ENCODE measurements at places on chromosomes 6 and 20.

- no peak for DNase-seq
These were observed 11.6 kb downstream of the GPR31 start for GRCh38 chr6:167146135-167146534.

DNA sequence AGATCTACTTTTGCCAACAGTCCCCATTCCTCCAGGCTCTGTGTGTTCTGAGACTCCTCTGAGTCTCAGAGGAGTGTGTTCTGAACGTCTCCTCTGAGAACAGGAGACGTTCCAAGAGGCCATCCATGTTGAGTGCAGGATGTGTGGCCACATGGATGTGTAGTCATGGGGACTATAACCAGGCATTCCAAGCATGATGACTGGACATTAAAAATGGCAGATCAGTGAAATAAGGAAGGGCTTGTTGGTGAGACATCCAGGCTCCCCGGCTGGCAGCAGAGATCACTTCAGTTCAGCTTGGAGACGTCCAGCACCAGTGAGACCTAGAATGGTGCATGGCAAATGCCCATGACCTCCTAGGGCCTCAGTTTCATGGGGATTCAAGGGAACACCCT is 34.3 kb upstream of the POU5F1 start:
- no peak for DNase-seq

- no peak for DNase-seq
These were observed 25.6 kb downstream of the DHX35 start for GRCh38 chr20:38987777-38988176.

DNA sequence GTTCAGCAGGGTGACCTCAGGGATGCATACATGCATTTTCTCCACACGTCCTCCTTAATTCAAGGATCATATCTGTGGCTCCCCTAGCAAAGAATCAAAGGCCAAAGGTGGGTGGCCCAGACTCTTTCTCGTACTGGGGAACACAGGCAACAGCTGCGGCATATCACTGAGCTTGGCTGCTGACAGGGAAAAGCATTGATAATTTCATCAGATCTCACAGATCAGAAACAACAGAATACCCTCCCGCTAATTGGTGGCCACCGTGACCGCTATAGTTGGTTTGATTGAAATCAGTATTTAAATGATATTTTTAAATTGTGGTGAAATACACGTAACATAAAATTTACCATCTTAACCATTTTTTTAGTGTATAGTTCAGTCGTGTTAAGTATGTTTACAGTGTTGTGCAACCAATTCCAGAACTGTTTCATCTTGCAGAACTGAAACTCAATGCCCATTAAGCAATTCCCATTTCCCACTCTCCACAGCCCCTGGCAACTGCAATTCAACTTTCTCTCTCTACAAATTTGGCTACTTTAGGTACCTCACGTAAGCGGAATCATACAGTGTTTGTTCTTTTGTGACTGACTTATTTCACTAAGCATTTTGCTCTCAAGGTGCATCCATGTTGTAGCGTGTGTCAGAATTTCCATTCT is 74.7 kb upstream of the TMEM170B start:
- DNase-seq = no peak

DNA sequence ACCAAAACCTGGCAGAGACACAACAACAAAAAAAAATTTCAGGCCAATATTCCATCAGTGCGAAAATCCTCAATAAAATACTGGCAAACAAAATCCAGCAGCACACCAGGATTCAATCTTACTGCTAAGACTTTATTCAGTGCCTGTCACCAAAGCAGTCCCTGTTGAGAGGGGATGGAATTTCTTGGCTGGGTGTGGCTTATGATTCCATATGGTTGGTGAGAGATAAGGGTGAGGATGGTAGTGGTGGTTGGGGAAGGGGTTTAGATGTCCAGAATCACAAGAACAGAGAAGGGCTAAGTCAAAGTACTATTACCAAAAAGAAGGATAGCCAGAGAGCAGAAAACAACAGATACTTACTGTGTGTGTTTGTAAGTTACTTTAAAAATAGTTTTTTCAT is 152.8 kb upstream of the SLC35B3 start:
- DNase-seq = no peak

DNA sequence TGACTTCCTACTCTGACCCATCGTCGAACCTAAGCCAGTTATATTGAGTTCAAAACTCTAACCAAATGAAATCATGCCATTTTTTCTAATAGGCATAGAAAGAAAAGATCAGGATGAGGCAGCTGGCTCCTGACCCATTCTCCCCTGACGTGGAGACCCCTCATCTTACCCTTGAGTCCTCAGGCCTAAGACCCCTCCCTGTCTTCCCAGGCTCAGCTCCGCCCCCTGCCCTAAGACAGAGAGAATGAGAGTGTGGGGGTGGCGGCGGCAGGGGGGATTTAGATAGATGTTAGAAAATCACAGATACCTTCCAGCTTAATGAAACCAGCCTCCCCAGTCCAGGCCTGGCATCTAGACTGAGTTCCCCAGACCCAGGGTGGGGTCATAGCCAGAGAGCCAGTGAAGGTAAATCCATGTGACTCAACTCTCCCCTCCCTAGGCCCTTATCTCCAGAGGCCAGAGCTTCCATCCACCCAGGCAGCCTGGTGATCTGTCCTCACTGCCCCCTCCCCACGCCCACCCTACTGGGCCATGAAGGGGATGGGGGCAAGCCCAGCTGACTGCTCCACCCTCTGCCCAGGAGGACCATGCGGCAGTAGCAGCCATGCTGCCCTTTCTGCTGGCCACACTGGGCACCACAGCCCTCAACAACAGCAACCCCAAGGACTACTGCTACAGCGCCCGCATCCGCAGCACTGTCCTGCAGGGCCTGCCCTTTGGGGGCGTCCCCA is 6.8 kb downstream of the TMEM63B start:
- no peak for DNase-seq

GRCh38 chr6:150634176-150634963 is 34.7 kb downstream of the PLEKHG1 start:
- DNase-seq = no peak

DNA sequence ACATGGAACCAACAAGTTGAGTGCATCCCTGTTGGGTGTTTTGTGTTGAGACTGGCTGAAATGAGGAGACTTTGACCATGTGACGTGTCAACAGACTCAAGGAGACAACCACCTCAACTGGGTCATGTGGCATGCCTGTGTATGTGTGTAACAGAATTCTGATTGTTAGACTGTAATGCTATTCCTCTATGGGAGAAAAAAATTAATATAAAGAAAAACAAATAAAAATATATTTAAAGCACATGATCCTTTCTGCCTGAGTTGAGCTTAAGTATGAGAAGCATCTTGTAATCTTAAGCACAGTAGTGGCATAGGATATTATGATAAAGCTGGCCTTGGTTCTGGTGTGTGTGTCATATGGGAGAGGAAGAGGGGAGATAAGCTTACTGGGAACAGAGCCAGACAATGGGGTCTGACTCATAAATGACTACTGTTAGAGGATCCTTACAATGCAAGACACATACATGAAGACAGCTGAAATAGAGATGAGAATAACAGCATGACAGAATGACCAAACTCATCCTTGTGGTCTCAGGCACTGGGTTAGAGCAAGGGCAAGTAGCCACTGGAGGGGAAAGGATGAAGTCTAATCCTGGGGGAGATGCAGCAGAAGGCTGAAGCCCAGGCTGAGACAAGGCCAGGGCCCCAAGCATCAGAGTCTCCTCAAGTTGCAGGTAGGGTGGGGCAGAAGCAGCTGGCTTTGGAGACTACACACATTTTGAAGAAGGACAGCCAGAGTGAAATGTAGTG is 9.2 kb downstream of the TP53INP2 start:
- no peak for DNase-seq

DNA sequence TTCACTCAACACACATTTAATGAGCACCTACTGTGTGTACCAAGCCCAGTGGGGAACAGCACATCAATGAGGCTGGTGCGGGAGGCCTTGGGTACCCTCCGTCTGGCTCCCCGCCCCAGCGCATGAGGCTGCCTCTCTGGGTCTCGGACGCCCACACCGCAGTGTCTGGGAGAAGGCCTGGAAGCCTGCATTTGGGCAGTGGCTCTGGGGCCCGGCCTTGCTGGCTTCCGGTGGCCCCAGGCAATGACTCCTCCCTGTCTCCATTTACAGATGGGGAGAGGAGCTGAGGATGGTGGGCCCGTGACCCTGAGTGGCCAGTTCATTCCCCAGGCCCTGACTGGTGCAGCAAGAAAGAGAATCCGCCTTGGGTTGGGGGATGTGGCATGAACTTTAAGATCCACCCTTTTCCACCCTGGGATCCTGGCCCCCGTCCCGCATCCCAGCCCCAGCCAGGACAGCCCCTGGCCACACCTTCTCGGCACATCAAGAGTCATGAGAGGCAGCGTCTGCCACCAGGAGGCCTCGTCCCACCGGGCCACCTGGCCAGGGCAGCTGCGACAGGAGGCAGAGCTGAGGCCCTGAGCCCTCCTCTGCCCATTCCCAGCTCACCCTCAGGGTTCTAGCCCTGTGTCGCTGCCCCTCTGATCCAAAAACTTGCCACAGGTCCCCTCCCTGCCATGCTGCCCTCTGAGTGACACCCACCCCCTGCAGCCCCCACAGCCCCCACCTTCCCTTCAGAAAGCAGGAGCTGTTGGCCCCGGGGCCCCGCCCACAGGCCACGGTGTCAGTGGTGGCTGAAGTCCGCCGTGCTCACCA is 17.5 kb upstream of the MRGBP start:
- no peak for DNase-seq

DNA sequence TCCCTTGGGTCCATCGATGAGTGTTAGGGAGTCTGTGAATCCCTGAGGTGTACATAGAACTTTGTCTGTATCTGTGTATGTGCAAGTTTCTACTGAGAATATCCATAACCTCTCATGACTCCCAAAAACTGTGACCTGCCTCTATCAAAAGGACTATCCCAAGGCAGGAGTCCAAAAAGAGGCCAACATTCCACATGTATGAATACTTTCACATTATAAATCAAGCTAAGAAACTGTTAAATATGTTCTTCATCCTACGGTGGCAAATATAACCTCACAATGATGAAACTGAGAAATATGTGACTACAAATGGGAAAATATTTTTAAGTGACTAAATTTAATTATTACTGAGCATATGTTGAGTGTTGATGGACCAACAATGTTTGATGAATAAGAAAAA is 16.1 kb upstream of the STX11 start:
- no peak for DNase-seq

DNA sequence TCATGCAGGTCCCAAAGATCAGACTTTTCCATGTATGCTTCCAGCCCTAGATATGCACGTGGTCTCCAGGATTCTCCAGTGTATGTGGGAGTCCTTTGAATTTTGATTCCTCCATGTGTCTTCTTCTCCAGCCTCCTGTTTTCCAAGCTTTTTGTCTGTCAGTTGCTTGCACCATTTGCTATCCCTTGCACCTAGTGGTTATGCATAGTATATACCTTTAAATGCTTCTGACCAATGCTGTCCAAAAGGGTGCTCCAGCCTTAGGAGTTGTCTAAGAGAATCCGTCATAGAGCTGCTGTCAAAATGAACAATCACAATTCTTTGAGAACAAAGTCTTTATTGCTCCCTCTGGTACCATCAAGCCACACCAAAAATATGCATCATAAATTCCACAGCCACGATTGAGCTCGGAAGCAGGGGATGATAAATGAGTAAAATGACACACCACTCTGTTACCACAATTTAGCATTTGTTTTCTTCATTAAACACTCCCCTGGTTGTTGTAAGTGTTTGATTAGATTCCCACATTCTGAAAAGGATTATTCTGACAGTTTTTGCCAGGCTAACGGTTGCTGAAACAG is 706.2 kb upstream of the GJE1 start:
- DNase-seq = no peak

GRCh38 chr6:14031516-14031915 is 86.1 kb upstream of the CD83 start:
- no peak for DNase-seq

GRCh38 chr20:11063444-11063843 is 389.6 kb upstream of the JAG1 start:
- DNase-seq = no peak

DNA sequence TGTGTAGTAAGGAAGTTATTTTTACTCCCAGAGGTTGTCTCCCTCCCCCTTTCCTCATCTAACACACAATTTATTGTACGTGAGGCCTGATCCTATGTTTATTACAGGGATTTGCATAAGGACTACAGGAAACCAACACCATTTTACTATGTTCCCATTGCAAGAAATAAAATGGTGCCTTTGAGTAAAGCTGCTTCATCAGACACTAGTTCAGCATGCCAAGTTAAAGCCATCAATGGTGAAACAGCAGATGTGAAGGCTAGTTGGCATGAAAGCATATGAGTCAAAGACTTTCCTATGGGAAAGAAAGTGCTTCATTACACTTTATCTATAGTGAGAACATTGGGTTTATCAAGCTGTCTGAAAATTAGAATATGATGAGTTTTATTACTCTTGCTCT is 543.0 kb downstream of the GRIK2 start:
- no peak for DNase-seq

DNA sequence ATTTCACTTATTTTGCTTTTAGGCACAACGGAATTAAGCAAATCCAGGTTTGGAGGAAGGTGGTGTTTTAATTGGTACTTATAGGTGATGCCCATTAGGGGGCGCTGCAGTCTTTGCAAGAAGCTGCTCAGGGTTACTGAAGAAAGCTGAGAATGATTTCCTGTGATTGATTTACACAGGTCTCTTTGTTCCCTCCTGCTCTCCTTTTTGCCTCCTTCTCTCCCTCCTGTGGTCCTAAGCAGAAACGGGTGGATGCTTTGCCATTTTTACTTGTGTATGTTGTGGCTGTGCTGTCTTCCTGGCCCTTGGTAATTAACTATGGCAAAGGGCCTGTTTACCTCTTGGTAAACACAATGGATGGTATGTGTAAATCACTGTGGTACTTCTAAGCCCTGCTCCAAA is 97.8 kb downstream of the ANKS1A start:
- DNase-seq = peak; percentile 60

- no peak for DNase-seq
These were observed 41.3 kb downstream of the MTFR2 start for GRCh38 chr6:136208783-136209182.

GRCh38 chr20:63696306-63696627 is 185 bp upstream of the TNFRSF6B start:
- peak; percentile 39 for DNase-seq

DNA sequence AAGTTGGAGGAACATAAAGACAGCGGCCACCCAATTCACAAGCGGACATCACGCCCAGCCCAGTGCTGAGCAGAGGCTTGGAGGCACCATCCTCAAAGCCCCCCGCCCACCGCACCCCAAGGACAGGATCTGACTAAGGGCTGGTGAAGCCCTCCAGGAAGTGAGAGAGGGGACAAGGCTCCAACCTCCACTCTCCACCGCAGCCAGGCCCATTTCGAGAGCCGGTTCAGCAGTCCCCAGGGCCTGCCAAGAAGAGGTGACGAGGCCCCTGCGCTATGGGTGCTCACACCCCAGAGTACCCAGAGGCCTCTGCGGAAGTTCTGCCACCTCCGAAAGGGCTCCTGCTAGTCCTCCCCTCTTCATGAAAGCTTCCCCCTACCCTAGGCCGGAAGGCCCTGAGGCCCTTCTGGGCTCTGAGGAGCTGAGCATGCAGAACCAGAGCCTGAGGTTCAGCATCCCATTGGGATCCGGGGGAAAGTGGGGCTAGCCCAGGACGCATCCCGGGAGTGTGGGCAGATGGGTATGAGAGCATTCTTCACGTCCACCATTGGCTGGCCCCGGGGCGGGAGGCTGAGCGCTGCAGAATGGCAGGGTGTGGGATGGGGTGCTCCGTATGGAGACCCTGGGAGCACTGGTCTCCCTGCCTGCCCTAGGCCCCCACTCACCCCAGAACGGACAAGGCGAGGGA is 2.5 kb downstream of the GRM4 start:
- no peak for DNase-seq
